ENCODE measurements at places on chromosomes 6 and 20. TPM values are rescaled to one million over a fixed set of nuclear protein-coding genes. Genes with fewer than 3 reads are reported as not detected.

The POM121L2 gene
- total RNA-seq = not detected

The BHLHE23 gene
- not detected for total RNA-seq

- H3K27me3 ChIP-seq = peaks cover 33% of the 10 kb centered on the region
- no peaks in the 10 kb centered on the region for H3K4me1 ChIP-seq
- no peak overlapping the region for H3K27ac ChIP-seq
- no peak for DNase-seq
- no peaks in the 10 kb centered on the region for H3K36me3 ChIP-seq
Observed at GRCh38 chr6:17768388-17768787, 61.7 kb upstream of the NUP153 start.

- no peaks in the 10 kb centered on the region for H3K36me3 ChIP-seq
- H3K4me3 ChIP-seq = no peak overlapping the region
Observed at GRCh38 chr6:169974663-169975062, 223.2 kb downstream of the ERMARD start.

GRCh38 chr6:145814035-145814500 lies 527 bp downstream of the FBXO30 start:
- H3K27ac ChIP-seq = peak overlapping the region; percentile 14
- H3K4me1 ChIP-seq = peaks cover 29% of the 10 kb centered on the region
- DNase-seq = no peak
- H3K36me3 ChIP-seq = peaks cover 1% of the 10 kb centered on the region
- peak overlapping the region; percentile 76 for H3K4me3 ChIP-seq

- H3K36me3 ChIP-seq = peaks cover 6% of the 10 kb centered on the region
- H3K27ac ChIP-seq = no peak overlapping the region
- DNase-seq = no peak
- H3K27me3 ChIP-seq = peaks cover 5% of the 10 kb centered on the region
- no peak overlapping the region for H3K4me3 ChIP-seq
- H3K4me1 ChIP-seq = no peaks in the 10 kb centered on the region
Observed at GRCh38 chr6:168837254-168838036, 396.5 kb downstream of the SMOC2 start.

GRCh38 chr20:43294031-43294430 lies 104.3 kb upstream of the PTPRT start:
- H3K4me1 ChIP-seq = no peaks in the 10 kb centered on the region
- H3K27ac ChIP-seq = no peak overlapping the region
- DNase-seq = no peak
- no peaks in the 10 kb centered on the region for H3K36me3 ChIP-seq
- H3K27me3 ChIP-seq = no peaks in the 10 kb centered on the region
- no peak overlapping the region for H3K4me3 ChIP-seq
